ENCODE measurements at places on chromosomes 2 and 18.

DNA sequence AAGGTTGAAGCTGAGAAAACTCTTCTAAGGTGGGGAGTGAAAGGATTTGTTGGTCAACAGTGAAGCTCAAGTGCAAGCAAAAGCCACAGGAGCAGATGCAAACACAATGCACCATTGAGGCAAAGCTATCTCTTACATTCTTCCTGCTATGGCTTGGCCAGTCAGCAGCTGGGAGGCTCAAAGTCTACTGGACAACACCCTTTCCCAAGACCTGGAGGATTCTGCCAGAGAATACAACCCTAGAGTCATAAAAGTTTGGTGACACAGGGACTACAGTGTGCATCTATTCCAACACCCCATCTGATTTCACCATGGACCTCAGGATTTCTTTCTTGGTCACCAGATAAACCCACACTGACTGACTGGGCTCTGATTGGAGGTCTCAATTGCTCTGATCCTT lies 342.0 kb downstream of the HRH4 start:
- no peak for DNase-seq

- no peak for DNase-seq
Measured at GRCh38 chr2:174610243-174610995, 12.8 kb upstream of the WIPF1 start.

DNA sequence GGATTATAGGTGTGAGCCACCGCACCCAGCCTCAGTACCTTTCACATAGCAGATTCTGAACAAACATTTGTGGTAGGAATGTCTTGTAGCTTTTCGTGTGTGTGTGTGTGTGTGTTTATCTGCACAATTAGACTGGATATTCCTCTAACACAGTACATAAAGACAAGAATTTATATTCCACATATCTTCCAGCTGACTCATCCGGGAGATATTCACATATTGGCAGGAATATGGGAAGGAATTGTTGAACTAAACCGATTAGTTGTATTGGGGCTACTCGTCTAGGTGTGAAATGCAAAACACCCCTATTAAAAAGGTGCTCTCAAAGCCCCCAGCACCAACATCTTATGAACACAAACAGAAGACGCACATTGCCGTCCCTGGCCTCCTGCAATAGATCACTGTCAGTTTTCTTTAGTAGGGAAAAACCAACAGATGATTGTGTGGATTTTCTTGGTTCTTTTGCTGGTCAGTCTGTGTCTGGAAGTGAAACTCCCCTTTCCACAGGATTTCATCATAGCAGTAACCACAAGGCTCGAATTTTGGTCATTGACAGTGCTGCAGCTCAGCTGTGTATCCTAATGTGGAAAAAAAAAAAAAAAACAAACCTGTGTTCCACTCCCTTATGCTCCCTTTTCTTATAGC lies 208.5 kb upstream of the ACVR2A start:
- no peak for DNase-seq

- no peak for DNase-seq
Measured at GRCh38 chr2:174438146-174438886, 42.8 kb downstream of the SCRN3 start.

DNA sequence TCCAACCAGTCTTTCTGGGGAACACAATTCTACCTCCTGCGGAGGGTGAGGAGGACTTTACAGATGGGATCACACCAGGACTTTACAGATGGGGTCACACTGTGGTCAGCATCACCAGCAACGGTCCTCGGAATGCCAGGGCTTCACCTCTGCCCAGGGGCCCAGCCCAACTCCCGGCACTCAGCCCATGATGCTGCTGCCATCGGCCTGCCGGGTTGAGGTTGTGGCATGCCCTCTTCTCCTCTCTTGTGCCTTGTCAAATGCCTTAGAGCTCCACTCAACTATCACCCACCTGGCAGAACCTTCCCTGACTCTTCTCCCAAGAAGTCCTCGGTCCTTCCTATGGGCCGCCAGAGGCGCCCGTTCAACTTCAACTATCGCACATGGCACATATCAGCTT lies 166.7 kb downstream of the CTIF start:
- DNase-seq: no peak

GRCh38 chr18:26356045-26356785 lies 130.0 kb downstream of the TAF4B start:
- DNase-seq: no peak

DNA sequence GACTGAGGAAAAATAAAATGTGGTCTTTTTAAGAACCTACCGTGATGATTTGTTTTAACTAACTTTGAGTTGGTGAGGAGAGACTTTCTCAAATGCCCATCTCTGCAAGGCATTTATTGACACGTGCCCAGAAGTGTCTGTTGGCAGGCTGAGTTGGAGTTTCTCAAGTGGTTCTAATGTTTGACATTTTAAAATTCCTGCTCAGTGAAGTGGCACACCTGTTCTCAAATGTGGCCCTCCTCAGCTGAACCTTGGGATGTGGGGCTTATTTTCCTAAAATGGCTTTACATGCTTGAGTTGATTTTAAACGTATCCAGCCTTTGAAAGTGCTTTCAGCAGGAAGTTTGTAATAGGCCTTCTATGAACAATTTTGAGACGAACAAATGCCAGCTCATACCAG lies 876 bp upstream of the CAVIN2 start:
- DNase-seq: no peak

Data from GM12892 (cell line).